Pulmonary artery endothelial cell (primary cell): ENCODE measurements at places on chromosomes 4 and X. TPM values are rescaled to one million over a fixed set of nuclear protein-coding genes. Genes with fewer than 3 reads are reported as not detected.

The PITX2 gene
- total RNA-seq = 0.26 TPM in 1 of 2 replicates, not detected in the other

The MUC7 gene
- total RNA-seq = not detected in 2 replicates

The SCML2 gene
- 1.6 and 2.6 TPM in 2 replicates for total RNA-seq

The IL21 gene
- not detected in 2 replicates for total RNA-seq

The CHRNA9 gene
- total RNA-seq = not detected in 2 replicates

The XAGE1A gene
- not detected in 2 replicates for total RNA-seq

The ACSL4 gene
- 146 and 148 TPM in 2 replicates for total RNA-seq

The GSX2 gene
- not detected in 2 replicates for total RNA-seq

The GLRA3 gene
- total RNA-seq = not detected in 2 replicates

The SPATA18 gene
- 7.5 and 14.1 TPM in 2 replicates for total RNA-seq

The PTCHD1 gene
- under 0.01 TPM in 1 of 2 replicates, not detected in the other for total RNA-seq

The GC gene
- total RNA-seq = not detected in 2 replicates

The REPS2 gene
- total RNA-seq = 3.4 and 3.8 TPM in 2 replicates

The TCEAL7 gene
- total RNA-seq = 1.9 and 15.7 TPM in 2 replicates

The G6PD gene
- 67.9 and 73.6 TPM in 2 replicates for total RNA-seq

The CENPI gene
- total RNA-seq = 25.2 and 44.7 TPM in 2 replicates

The HPGD gene
- total RNA-seq = not detected in 2 replicates

The DGKK gene
- total RNA-seq = under 0.01 TPM in 1 of 2 replicates, not detected in the other

The ATP2B3 gene
- total RNA-seq = 0.11 TPM in 1 of 2 replicates, not detected in the other

The BTK gene
- 0.07 TPM in 1 of 2 replicates, not detected in the other for total RNA-seq
